Activated CD8-positive, alpha-beta memory T cell treated with anti-CD3 and anti-CD28 coated beads for 4 hours (primary cell): ENCODE measurements at places on chromosomes 11 and 22.

DNA sequence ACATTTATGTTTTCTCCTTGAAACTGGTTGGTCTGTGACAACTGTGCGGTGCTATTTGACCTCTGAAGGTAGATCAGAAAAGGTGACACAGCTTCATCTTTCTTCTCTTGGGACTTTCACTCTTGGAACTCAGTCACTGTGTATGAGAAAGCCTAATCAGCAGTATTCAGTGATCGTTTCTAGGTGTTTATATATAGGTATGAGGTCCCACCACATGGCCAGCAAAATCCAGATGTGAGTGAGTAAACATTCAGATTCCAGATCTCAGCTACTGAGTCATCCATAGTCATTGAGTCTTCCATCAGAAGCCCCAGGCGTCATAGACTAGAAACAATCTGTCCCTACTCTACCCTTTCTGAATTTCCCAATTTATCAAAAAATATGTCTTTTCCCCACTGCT, 117.3 kb upstream of the CTSC start:
- no peak for DNase-seq

GRCh38 chr11:91129596-91129995, 906.7 kb upstream of the CHORDC1 start:
- DNase-seq, result no peak

- DNase-seq, result no peak
Measured at GRCh38 chr22:28116219-28116673, 197.2 kb upstream of the PITPNB start.

DNA sequence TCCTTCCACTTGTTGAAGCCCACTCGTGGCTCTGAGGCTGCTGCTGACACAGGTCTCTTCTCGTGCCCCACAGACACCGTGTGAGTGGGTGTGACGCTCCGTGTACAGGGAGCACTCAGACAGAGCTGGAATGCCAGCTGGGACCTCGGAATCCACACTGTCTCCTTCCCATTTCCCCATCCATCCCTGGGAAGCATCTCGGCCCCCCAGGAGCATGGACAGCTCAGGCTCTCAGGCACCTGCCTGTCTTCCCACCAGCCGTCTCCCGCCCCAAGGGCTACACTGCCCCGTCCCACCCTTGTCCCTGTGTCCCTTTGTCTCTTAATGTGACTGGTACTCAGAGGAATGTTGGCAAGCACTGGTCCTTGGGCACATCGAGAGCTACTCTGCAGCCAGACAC, 63.8 kb downstream of the ARHGAP8 start:
- DNase-seq, result no peak
